ENCODE measurements at places on chromosomes 11 and 22. TPM values are rescaled to one million over a fixed set of nuclear protein-coding genes. Genes with fewer than 3 reads are reported as not detected.

DNA sequence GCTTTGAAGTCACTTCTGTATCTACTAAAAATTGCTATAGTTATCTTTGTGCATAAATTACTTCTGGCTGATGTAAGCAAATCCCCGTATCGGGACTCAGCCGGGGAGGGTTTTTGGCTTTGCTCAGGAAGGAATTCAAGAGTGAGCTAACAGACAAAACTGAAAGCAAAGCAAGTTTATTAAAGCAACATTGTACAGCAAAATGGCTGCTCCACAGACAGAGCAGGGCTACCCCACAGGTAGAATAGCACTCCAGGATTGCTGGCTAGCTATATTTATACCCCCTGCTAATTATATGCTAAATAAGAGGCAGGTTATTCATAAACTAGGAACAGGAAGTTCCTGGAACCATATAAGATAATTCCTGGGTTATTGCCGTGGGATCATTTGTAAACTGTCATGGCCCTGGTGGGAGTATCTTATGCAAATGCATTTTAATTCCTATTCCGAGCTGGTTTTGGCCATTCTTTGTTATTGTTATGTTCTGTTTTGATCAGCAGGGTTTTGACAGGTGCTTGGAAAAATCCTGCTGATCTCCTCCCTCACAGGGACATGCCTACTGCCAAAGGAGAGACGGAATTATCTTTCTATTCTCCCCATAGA, 15.2 kb downstream of the MIF start:
- DNase-seq: no peak
- H3K4me1 ChIP-seq: peaks cover 41% of the 10 kb centered on the region
- H3K27ac ChIP-seq: 0 out of 2 replicates have a peak overlapping the region, but pooled peaks have one; percentile 12
- H3K36me3 ChIP-seq: no peaks in the 10 kb centered on the region
- H3K4me3 ChIP-seq: no peak overlapping the region

GRCh38 chr22:39388261-39389011, 11.1 kb upstream of the TAB1 start:
- no peaks in the 10 kb centered on the region for H3K4me1 ChIP-seq
- no peaks in the 10 kb centered on the region for H3K36me3 ChIP-seq

DNA sequence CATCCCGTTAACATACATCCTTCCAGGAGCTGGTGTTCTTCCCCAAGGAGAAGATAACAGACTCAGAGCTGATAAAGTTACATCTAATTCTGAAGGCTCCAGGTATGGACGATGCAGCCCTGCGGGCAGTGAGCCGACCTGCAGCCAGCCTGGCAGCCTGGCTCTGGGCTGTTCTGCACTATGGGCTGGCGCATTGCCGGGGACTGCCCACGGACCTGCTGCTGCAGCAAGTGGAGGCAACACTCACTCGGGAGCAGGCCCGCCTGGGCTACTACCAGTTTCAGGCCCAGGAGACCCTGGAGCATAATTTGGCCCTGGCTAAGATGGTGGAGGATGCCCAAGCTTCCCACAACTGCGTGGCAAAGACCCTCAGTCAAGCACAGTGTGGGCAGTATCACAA, 39.7 kb downstream of the RRP8 start:
- H3K27ac ChIP-seq: no peak overlapping the region
- H3K4me3 ChIP-seq: no peak overlapping the region
- H3K36me3 ChIP-seq: no peaks in the 10 kb centered on the region
- H3K27me3 ChIP-seq: no peaks in the 10 kb centered on the region
- H3K4me1 ChIP-seq: peaks cover 6% of the 10 kb centered on the region

DNA sequence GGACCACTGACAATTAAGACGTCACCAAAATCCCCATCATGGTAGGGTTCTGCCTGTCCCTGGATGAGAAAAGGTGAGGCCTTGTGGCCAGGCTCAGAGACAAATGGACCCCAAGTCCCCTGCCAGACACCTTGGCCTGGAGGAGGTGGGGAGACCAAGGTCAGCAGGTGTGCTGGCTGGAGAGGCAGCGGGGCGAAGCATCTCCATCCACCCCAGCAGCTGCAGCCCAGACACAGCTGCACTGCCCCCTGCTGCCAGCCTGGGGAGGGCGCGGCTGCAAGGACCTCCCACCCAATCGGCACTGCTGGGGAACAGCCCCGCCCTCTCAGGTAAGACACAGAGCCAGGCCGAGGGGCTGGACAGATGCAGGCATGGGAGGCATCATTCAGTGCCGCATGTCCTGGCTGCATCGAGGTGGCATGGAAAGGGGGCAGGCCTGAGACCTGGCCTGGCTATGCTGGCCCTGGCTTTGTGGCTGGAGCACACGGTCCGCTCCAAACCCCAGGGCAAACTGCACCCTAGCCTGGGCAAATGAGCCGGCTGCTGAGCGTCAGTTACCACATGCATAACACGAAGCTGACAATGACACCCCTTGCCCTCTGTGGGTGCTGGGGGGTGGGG, 12.2 kb upstream of the MFNG start:
- DNase-seq: peak; percentile 92
- H3K27ac ChIP-seq: no peak overlapping the region
- H3K27me3 ChIP-seq: no peaks in the 10 kb centered on the region

DNA sequence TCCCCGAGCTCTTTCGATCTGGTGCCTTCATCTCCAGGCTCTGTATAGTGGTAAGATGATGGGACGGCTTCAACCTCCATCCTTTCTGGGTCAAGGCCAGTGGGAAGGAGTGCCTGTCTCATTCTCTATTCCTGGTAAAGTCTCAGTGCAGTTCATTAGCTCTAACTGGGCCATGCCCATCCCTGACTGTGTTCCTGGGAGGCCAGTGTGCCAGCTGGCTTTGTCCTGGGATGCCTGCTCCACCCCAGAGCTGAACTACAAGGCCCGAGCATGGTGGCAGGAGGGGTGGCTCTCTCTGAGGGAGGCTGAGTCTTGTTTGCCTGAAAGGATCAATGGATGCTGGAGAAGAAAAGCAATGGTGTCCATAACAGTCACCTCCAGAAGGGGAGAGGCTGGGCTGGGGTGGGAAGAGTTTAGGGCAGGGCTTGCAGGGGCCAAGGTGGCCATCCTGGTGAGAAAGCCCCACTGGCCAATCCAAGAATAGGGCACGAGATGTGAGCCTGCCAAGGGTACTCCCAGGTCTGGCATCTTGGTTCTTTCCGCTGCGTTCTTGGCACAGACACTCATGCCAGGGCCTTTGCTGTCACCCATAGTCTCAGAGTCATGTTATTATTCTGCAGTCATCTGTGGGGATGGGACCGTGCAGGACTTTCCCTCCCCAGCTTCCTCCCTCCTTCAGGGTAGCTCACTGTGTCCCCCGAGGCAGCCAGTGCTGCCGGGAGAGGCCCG, 60.1 kb downstream of the PARVB start:
- H3K36me3 ChIP-seq: no peaks in the 10 kb centered on the region
- peaks cover 10% of the 10 kb centered on the region for H3K4me1 ChIP-seq
- H3K4me3 ChIP-seq: no peak overlapping the region
- no peak for DNase-seq

- H3K36me3 ChIP-seq: no peaks in the 10 kb centered on the region
- peaks cover 10% of the 10 kb centered on the region for H3K27me3 ChIP-seq
- no peak overlapping the region for H3K4me3 ChIP-seq
- H3K4me1 ChIP-seq: peaks cover 33% of the 10 kb centered on the region
Measured at GRCh38 chr22:39254789-39255298, 10.1 kb upstream of the PDGFB start.

DNA sequence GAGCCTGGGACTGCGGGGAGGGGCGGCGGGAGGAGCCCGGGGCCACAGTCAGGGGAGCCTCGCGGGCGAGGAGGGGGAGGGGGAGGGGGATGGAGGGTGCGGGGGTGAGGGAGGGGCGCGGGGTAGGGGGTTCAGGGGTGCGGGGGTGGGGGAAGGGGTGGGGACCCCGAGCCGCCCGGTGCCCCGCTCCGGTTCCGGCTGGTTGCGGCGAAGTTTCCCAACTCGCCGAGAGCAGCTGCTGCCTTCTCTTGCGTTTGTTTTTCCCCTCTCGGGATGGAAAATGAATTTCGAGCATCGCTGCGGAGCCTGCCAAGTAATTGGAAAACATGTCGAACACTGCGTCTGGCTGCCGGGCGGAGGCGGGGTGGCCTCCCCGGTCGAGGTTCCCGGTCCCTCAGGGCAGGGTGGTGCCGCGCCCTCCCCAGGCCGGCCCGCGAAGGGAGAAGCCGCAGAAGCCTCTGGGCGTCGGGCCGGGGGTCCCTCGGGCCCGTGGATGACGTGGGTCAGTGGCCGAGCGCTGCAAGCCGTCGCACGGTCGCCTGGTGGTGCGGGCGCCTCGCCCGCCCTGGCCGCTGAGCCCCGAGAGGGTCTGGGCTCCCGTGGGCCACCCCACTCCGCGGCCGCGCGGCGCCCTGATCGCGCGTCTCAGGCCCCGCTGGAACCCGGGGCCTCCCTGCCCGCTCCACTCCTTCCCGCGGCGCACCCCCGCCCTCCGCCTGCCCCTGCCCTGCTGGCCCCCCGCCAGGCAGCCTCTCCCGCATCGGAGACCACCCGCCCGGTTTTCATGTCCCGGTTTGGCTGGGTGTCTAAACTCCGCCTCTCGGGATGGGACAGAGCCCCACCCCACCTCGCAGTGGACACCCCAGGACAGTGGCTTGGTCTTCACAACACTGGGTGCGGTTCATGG, 12.1 kb downstream of the SPATA19 start:
- no peaks in the 10 kb centered on the region for H3K36me3 ChIP-seq
- no peaks in the 10 kb centered on the region for H3K27me3 ChIP-seq

DNA sequence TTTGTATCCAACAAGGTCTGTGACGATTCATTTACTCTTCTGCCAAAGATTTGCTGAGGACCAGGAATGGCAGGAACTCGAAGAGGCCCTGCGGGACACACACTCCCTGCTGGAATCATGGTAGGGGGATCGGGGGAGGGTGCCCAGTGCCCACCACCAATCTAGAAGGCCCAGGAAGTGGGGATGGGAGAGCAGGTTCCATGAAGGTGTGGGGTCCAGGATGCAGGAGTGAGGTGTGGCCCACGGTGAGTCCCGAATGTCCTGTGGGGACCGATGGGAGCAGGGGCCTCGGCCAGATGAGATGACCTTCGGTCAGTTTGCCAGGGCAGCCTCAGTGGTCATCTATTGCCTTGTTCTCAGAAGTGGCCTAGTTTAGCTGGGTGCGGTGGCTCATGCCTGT, 492.7 kb downstream of the BRD1 start:
- H3K27ac ChIP-seq: no peak overlapping the region
- DNase-seq: no peak

DNA sequence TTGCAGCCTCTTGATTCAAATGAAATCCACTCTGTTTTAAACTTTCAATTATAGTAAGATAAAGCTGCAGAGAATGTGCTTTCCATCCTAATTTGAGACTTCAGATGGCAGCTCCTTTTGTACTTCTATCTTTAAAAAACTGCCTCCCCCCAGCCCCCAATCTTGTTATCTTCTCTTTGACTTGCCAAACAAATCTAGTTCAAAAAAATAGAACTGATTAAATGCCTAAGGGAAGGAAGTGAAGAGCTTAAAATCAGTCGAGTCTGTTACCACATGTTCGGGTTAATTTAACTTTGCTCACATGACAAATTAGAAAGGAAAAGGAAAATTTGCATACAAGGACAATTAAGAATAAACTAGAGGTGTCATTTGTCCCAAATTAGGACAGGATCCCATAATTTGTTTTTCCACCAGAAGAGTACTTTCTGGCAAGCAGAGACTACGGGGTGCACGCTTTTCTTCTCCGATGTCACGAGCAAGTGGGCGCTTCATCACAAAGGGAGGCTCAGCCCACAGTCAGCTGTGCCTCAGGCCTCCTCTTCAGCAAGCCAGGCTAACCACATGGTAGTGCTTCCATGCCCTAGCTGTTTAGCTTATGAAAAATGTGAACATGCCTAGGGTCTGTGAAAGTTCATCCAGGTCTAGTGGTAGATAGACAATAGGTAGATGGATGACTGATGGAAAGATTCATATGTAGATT, 69.0 kb upstream of the LDLRAD3 start:
- no peaks in the 10 kb centered on the region for H3K4me1 ChIP-seq
- H3K36me3 ChIP-seq: no peaks in the 10 kb centered on the region
- DNase-seq: no peak
- H3K27me3 ChIP-seq: no peaks in the 10 kb centered on the region
- H3K27ac ChIP-seq: no peak overlapping the region
- no peak overlapping the region for H3K4me3 ChIP-seq

- H3K4me3 ChIP-seq: no peak overlapping the region
- H3K27ac ChIP-seq: no peak overlapping the region
- H3K4me1 ChIP-seq: peaks cover 28% of the 10 kb centered on the region
Measured at GRCh38 chr11:131763193-131763890, 392.9 kb downstream of the NTM start.

- H3K27me3 ChIP-seq: no peaks in the 10 kb centered on the region
- no peaks in the 10 kb centered on the region for H3K36me3 ChIP-seq
- DNase-seq: peak; percentile 82
- no peak overlapping the region for H3K4me3 ChIP-seq
- H3K4me1 ChIP-seq: peaks cover 17% of the 10 kb centered on the region
Measured at GRCh38 chr11:59429924-59430516, 3.8 kb upstream of the OR5A2 start.

DNA sequence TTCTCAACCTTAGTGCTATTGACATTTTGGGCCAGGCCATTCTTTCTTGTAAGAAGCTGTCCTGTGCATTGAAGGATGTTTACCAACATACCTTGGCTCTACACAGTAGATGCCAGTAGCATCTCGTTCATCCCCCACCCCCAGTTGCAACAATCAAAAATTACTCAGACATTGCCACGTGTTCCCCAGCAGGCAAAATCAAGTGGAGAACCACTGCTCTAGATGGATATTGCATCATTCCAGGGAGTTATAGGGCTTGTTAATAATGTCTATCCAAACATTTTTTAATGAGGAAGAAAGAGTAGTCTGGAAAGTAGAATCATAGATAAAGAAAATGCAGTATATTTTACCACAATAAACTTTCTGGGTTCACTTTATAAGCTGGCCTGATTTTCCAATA, 64.1 kb downstream of the PRMT3 start:
- no peaks in the 10 kb centered on the region for H3K27me3 ChIP-seq
- H3K36me3 ChIP-seq: no peaks in the 10 kb centered on the region
- H3K4me1 ChIP-seq: no peaks in the 10 kb centered on the region
- H3K27ac ChIP-seq: no peak overlapping the region
- DNase-seq: no peak

GRCh38 chr11:122240638-122241037, 124.6 kb upstream of the BLID start:
- no peaks in the 10 kb centered on the region for H3K36me3 ChIP-seq
- no peak overlapping the region for H3K27ac ChIP-seq
- H3K27me3 ChIP-seq: no peaks in the 10 kb centered on the region
- no peak overlapping the region for H3K4me3 ChIP-seq
- DNase-seq: no peak

DNA sequence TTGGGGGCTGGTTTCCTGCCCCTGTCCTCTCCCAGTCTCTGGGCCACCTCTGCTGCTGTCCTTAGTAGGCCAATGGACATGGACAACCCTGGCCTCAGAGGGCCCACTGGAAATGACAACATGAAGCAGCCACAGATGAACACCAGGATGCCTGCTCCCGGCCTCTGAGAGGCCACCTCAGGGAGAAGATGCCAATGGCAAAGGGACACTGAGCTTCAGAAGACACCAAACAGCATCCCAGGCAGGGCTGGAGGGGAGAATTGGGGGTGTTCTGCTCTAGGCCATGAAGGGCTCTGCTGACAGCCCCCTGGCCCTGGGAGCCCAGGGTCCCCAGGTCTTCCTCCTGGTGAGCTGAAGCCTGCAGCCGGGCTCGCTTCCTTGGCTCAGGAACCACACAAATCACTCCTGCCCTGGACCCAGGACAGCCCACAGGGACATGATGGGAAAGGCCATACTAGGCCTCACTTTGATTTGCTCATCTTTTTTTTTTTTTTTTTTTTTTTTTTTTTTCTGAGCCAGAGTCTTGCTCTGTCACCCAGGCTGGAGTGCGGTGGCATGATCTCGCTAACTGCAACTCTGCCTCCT, 45.3 kb downstream of the TPBGL start:
- no peak for DNase-seq
- H3K4me3 ChIP-seq: no peak overlapping the region
- no peaks in the 10 kb centered on the region for H3K36me3 ChIP-seq
- no peak overlapping the region for H3K27ac ChIP-seq
- H3K27me3 ChIP-seq: no peaks in the 10 kb centered on the region

The MS4A4A gene
- not detected for total RNA-seq
